ENCODE measurements at places on chromosomes 16 and 17.

GRCh38 chr16:84692451-84693214 is 7.2 kb upstream of the USP10 start:
- no peak for DNase-seq

GRCh38 chr17:68710035-68710780 is 109.0 kb upstream of the FAM20A start:
- DNase-seq, result no peak

DNA sequence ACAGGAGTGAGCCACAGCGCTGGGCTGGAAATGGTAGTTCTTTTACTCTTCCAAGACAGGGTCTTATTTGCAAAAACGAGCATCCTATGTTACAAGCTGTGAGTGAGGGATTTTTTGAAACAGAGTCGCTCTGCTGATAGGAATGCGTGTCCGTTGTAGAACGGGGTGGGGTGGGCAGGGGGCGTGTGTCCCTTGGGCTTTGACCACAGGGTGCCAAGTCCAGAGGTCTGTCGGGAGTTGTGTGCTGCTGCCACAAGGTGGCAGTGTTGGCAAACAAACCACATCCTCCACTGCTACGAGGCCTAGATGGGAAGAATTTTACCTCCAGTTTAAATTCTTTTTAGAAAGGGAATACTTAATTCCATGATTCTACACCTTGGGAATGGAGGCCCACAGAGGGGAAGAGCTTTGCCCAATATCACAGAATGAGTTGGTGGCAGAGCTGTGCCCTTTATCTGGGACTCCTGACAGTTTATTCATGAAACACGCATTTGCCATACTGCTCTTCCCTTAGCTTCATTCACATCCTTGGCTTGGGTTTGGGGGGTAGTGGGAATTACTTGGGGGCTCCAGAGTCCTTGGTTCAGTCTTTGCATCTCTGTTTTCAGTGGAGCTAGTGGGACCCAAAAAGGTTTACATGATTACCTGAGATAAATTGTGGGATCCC is 30.6 kb upstream of the ETV4 start:
- peak; percentile 75 for DNase-seq

DNA sequence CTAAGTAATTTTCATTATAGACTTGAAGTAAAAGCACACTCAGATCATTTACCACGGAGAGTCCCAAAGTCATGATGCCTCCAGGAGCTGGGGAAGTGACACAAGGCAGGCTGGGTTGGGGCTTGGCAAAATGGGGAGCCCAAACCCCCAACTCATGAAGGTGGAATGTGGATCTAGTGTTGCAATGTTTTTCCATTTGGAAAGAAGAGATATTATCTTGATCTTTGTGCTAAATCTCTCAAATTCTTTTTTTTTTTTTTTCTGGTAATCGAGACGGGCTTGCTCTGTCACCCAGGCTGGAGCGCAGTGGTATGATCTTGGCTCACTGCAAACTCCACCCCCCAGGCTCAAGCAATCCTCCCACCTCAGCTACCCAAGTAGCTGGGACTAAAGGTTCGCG is 7.5 kb upstream of the KCNG4 start:
- DNase-seq, result no peak

DNA sequence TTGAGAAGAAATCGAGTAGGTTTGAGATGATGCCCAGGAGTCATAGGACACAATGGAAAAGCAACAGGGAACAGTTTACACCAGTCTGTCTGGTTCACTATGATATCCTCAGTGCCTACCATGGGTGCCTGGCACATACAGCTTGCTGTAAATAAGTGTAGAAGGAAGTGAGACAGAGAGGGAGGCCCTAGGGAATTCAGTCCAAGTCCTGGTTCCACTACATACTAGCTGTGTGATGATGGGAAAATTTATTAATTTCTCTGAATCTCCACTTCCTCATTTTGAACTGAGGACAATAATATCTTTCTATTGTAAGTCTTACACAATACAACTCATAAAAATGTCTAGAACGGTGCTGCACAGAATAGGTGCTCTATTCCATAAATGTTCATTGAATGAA is 53.3 kb upstream of the LYRM9 start:
- no peak for DNase-seq

DNA sequence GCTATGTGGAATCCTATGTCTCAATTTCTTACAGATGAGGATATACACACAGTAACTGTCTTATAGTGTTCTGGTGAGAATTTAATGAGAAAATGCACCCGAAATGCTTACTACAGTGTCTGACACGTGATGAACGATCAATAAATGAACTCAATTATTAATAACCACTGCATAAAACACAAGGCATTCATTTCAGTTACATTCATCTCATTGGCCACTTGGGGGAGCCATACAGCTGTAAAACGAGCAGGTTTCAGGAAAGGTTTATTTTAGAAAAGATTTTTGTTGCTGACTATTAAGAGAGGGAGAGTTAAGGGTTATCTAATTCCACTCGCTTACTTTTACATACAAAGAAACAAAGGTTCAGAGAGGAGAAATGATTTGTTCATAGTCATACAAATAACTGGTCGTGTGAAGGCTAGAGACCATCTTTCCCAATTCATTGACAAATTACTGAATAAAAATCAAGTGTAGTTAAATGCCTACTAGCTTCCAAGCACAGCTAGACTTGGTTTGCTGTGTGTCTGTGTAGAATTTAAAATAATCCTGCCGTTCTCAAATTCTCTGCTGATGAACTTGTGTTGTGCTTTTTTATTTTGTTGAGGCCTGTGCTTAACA is 160.1 kb downstream of the MAP2K4 start:
- DNase-seq, result peak; percentile 73

DNA sequence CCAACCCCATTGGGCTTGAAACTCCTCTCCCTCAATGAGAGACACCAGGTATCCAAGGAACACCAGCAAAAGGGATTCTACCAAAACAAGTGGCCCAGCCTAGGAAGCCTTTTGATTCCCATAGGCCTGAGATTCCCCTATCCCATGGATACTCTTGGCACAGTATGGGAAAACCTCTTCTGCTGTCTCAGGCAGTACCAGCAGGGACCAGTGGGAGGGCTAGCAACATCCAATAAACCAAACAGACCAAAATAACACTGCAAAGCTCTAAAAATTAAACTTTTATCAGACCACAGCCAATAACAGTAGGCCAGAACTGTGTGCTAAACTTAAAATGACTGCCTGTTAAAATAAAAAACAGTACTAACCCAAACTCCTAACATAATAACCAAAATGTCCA is 153.9 kb upstream of the CES5A start:
- no peak for DNase-seq

DNA sequence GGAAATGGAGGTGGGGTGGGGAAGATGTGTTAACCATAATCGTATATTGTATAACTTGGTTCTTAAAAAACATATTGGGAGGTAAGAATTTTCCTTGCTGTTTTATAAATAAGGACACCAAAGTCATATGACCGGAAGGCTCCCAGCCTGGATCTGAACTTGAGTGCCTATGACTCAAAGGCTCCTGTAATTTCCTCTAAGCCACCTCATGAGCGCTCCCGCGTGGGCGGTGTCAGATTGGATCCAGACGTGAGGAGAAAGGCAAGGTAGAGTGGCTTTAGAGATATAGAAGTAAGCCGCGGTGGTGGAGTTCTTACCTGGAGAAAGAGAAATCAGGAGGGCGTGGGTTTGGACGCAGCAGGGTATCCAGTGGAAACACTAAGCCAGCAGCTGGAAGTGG is 196.2 kb upstream of the NLRP1 start:
- DNase-seq, result peak; percentile 82

DNA sequence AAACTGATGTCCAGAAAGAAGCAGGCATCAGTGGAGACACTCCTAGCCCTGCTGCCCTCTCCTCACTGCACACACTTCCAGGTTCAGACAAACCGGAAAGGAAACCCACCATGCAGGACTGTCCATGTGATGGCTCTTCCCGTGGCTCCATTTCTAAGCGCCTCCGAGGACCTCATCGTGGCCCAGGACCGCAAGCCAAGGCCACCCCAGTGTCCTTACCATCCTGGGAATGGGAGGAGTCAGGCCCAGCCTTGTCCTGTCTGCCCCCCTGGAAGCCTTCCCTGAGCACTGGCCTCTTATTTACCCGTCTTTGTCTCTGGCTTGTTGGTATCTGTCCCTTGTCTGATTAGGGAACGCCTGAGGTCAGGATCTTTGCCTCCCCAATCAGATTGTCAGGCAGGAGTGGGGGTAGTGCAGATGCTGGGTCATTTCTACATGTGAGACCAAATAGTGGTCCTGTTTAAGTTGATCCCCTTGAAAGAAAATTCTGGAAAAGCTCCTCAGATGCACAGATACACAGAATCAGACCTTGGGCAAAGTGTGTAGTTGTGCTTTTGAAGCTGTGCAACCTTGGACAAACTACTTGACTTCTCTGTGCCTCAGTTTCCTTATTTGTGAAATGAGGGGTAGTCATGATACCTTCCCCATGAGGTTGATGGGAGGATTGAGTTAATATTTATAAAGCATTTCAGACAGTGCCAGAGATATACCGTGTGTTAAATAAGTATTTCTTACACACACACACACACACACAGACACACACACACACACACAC is 744 bp downstream of the TAC4 start:
- DNase-seq, result no peak

DNA sequence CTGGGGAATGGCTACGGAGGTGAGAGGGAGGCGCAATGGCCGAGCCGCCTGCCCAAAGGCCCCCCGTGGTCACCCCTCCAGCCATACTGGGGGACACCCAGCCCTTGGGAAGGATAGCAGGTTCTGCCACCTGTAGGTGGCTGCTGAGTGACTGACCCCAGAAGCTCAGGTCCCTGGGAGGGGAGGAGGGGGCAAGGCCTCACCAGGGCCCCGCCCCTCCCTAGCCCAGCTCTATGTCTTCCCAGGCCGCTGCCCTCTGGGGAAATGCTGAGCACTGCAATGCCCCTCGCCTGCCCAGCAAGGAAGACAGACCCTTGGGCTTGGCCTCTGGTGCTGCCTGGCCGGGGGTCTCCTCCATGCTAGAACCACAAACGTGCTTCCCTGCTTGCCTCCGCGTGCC is 11.4 kb upstream of the CLDN9 start:
- DNase-seq, result no peak

- DNase-seq, result peak; percentile 30
Observed at GRCh38 chr16:4345836-4346781, 5.0 kb downstream of the PAM16 start.

DNA sequence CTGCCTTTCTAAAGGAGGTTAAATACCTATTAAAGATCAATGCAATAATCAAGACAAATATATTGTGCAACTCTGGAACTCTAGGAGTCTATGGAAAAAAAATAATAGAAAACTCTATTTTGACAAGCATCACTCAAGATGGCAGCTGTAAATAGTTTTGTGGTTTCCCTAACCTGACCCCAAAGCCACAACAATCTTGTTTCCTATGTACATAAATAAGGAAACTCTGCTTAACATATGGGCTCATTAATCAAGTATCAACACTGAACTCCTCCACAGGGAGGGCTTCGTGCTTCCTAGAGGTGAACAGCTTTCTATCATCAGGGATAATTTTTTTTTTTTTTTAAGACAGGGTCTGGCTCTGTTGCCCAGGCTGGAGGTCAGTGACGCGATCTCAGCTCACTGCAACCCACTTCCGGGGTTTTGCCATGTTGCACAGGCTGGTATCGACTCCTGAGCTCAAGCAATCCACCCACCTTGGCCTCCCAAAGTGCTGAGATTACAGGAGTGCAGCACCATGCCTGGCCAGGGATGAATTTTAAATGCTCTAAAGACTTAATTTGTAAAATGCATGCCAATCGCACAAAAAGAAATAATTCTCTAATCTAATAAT is 42.5 kb downstream of the ARHGAP17 start:
- DNase-seq, result no peak

DNA sequence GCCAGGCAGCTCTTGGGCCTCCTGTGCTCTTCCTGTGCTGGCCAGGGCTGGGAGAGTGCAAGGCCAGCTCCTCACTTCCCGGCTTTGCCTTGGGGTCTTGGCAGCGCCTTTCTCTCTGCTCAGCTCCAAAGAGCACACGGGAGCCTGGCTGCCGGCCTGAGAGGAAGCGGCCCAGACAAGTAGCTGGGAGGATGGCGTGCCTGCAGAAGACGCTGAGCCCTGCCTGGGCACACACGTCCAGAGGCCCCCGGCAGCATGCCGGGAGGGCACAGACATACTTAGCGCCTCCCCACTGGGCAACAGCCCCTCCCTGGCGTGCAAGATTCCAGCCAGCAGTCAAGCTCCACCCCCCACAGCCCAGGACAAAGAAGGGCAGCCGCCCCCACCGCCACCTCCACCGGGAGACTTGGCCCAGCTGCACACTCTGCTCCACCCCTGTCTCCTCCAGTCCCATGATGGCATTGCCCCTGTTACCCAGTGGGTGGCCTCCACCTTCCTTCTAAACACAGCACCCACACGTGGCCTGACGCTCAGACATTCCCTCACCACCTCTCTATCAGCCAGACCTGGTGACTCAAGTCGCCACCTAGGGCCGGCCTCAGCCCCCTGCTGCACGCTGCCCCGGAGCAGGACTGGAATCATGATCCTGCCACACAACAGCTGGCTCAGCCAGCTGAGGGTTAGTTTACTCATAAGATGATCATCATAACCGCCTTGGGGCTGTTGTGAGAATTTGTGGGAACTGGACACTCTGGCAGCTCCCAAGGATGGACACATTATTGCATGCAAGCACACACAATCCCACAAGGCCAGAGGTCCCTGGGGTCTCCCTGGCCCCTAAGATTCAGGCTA is 12.4 kb downstream of the SGCA start:
- peak; percentile 98 for DNase-seq

GRCh38 chr16:89484041-89484501 is 6.3 kb downstream of the ANKRD11 start:
- DNase-seq, result no peak

DNA sequence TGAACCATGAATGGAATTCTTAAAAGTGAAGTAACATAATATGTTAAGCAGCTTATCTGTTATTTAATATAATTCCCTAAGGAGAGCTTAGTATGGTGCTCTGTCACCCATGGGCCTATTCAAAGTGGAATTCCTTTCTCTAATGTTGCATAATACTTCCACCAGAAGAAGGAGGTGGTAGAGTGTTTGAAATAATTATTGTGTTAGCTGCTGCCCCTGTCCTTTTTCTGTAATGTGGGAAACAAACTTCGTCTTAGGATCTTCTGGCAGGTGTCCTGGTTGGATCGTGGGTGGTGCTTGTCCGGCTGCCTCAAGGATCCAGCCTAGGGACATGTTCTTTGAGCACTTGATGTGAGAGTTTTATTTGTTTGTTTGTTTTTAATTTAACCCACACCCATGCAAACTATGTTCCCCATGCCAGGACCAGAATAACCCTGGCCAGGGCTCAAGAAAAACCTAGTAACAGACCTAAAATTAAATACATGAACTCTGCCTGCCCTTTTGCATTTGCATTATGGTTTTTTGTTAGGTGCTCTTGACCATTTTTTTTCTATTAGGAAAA is 46.1 kb downstream of the ZNRF1 start:
- DNase-seq, result peak; percentile 71

All from MCF 10A (cell line).